ENCODE measurements at places on chromosomes 6 and 20. TPM values are rescaled to one million over a fixed set of nuclear protein-coding genes. Genes with fewer than 3 reads are reported as not detected.

The ISM1 gene
- not detected for total RNA-seq

The CCDC170 gene
- total RNA-seq: not detected

The NT5E gene
- total RNA-seq: 171 TPM

The E2F1 gene
- total RNA-seq: 67.8 TPM

The RAET1G gene
- total RNA-seq: 20.6 TPM

The B3GALT4 gene
- not detected for total RNA-seq

The ZNF337 gene
- total RNA-seq: 12.5 TPM

The TEAD3 gene
- total RNA-seq: 14.9 TPM

The LHFPL5 gene
- total RNA-seq: not detected

The SLC32A1 gene
- total RNA-seq: not detected

The ARMC2 gene
- total RNA-seq: 2.5 TPM

The CEP43 gene
- 37.2 TPM for total RNA-seq

The MMUT gene
- total RNA-seq: 16.7 TPM

The JPH2 gene
- total RNA-seq: 16.4 TPM

The TMC2 gene
- not detected for total RNA-seq

The GJA10 gene
- not detected for total RNA-seq

The TFAP2D gene
- not detected for total RNA-seq

The GMPR gene
- total RNA-seq: 64.3 TPM

The PSORS1C2 gene
- total RNA-seq: not detected

The HMGCLL1 gene
- 0.20 TPM for total RNA-seq

The SYNDIG1 gene
- not detected for total RNA-seq

The SRMS gene
- total RNA-seq: not detected

The CDSN gene
- total RNA-seq: not detected

The TXLNB gene
- 0.10 TPM for total RNA-seq

The PAX1 gene
- total RNA-seq: not detected
